ENCODE measurements at places on chromosomes 11 and 22. TPM values are rescaled to one million over a fixed set of nuclear protein-coding genes. Genes with fewer than 3 reads are reported as not detected.

The MYBPC3 gene
- 0.02 TPM for polyA plus RNA-seq

The GSTT2 gene
- 1.5 TPM for polyA plus RNA-seq

The TIGD3 gene
- polyA plus RNA-seq: 1.1 TPM

The FGF19 gene
- polyA plus RNA-seq: 14.8 TPM

The CDC42EP1 gene
- 8.3 TPM for polyA plus RNA-seq

The LAYN gene
- 4.5 TPM for polyA plus RNA-seq

The PYGM gene
- polyA plus RNA-seq: 15.2 TPM

The SHANK3 gene
- polyA plus RNA-seq: 2.8 TPM

The TREH gene
- polyA plus RNA-seq: 0.03 TPM

The PGA5 gene
- 2.0 TPM for polyA plus RNA-seq

The PKDREJ gene
- polyA plus RNA-seq: 0.02 TPM

The CNGA4 gene
- 0.74 TPM for polyA plus RNA-seq

The DEUP1 gene
- not detected for polyA plus RNA-seq

The DENND6B gene
- 3.6 TPM for polyA plus RNA-seq

The SHANK2 gene
- 10.1 TPM for polyA plus RNA-seq

The HOATZ gene
- polyA plus RNA-seq: not detected

The MCAM gene
- polyA plus RNA-seq: 63.2 TPM

The CCDC34 gene
- polyA plus RNA-seq: 9.1 TPM

The OR6T1 gene
- not detected for polyA plus RNA-seq

The A4GALT gene
- 7.2 TPM for polyA plus RNA-seq
